ENCODE measurements at places on chromosomes 3 and 15. TPM values are rescaled to one million over a fixed set of nuclear protein-coding genes. Genes with fewer than 3 reads are reported as not detected.

QTRT2 gene
- total RNA-seq: 31.0 TPM

SOX14 gene
- total RNA-seq: not detected

PLA2G4E gene
- total RNA-seq: not detected

NDUFAF3 gene
- total RNA-seq: 35.7 TPM

GREM1 gene
- 0.98 TPM for total RNA-seq

ZNF620 gene
- total RNA-seq: 3.6 TPM

SCAMP2 gene
- total RNA-seq: 37.2 TPM

GPR156 gene
- 0.10 TPM for total RNA-seq

SPATA12 gene
- total RNA-seq: 0.33 TPM

SENP5 gene
- total RNA-seq: 42.5 TPM

ZBTB11 gene
- total RNA-seq: 20.9 TPM

USP50 gene
- not detected for total RNA-seq

C3orf85 gene
- not detected for total RNA-seq

SCN11A gene
- under 0.01 TPM for total RNA-seq

FGF7 gene
- total RNA-seq: 0.98 TPM

TRMT10C gene
- 34.1 TPM for total RNA-seq

ADAMTSL3 gene
- total RNA-seq: under 0.01 TPM

SCG5 gene
- total RNA-seq: 0.57 TPM

LMAN1L gene
- total RNA-seq: not detected

SSR3 gene
- 322 TPM for total RNA-seq

TMEM266 gene
- under 0.01 TPM for total RNA-seq

SLC2A2 gene
- total RNA-seq: not detected

KLHL40 gene
- not detected for total RNA-seq

EFHB gene
- 0.33 TPM for total RNA-seq

MAGI1 gene
- 59.7 TPM for total RNA-seq

FETUB gene
- not detected for total RNA-seq

JAGN1 gene
- 26.9 TPM for total RNA-seq

EPHA6 gene
- total RNA-seq: 0.48 TPM

FAM162A gene
- total RNA-seq: 12.7 TPM

ZMYND10 gene
- 0.19 TPM for total RNA-seq

AAGAB gene
- 36.9 TPM for total RNA-seq

PIK3CA gene
- total RNA-seq: 29.7 TPM

PSTPIP1 gene
- total RNA-seq: not detected

FBXO22 gene
- total RNA-seq: 43.6 TPM

FOXB1 gene
- total RNA-seq: not detected

ELL3 gene
- 1.5 TPM for total RNA-seq

GATA2 gene
- total RNA-seq: 30.1 TPM
